ENCODE measurements at places on chromosomes 5 and 9. TPM values are rescaled to one million over a fixed set of nuclear protein-coding genes. Genes with fewer than 3 reads are reported as not detected.

DNA sequence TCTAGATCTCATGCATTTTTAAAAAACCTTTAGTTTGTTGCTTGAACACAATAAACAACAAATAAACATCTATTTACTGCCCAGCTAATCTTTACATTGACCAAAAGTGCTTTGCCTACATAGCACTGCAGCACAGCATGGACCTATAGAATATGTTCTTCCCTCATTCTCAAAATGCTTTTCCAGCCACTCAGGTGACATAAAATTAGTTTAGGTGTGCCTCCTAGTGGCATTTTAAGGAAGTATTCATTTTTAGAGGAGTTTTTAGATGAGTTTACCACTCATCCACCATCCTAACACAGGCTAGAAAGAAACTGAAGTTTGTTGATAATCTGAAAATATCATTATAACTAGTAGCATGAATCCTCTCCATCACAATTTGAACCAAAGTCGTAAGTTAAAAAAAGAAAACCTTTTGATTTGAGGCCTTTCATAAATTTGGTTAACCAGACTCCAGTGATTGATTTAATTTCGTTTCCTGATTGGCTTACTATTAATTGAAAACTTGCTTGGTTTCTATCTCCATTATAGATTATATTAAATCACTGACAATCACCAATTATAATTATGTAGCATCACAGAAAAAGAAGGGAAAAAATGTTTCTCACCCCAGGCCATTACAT, 12.6 kb downstream of the PLGRKT start:
- no peak for DNase-seq
- H3K36me3 ChIP-seq = peaks cover 3% of the 10 kb centered on the region
- no peaks in the 10 kb centered on the region for H3K4me1 ChIP-seq
- H3K27me3 ChIP-seq = no peaks in the 10 kb centered on the region
- no peak overlapping the region for H3K4me3 ChIP-seq

- no peak for DNase-seq
- H3K27me3 ChIP-seq = peaks cover 7% of the 10 kb centered on the region
- no peak overlapping the region for H3K27ac ChIP-seq
- peaks cover 20% of the 10 kb centered on the region for H3K4me1 ChIP-seq
- no peak overlapping the region for H3K4me3 ChIP-seq
Observed at GRCh38 chr9:38229104-38229500, 160.1 kb upstream of the SHB start.

DNA sequence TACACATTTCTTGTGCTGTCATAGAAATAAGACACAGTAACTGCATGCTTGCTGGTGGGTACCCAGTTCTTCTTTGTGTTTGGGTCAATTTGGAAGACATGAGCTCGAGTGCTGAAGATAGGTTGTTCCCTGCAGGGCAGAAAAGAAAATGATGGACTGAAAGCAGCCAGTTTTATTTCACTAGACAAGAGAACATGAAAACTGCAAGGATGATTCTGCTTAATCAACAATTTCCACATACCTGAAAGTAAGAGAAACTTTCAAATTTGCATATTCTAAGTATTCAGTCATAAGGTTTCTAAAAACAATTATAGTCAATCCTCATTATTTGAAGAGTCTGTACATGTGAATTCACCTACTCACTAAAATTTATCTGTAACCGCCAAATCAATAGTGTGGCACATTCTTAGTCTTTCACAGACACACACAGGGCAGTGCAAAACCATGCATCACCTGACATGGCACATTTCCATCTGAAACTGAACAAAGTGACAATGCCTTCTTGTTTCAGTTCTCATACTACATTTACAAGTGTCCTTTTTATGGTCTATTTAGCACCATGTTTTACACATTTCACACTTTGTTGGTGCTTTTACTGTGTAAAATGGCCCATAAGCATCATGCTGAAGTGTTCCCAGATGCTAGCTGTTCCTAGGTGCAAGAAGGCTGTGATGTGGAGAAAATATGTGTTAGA, 56.9 kb downstream of the HOMER1 start:
- no peak overlapping the region for H3K4me3 ChIP-seq
- no peaks in the 10 kb centered on the region for H3K36me3 ChIP-seq
- no peak for DNase-seq

DNA sequence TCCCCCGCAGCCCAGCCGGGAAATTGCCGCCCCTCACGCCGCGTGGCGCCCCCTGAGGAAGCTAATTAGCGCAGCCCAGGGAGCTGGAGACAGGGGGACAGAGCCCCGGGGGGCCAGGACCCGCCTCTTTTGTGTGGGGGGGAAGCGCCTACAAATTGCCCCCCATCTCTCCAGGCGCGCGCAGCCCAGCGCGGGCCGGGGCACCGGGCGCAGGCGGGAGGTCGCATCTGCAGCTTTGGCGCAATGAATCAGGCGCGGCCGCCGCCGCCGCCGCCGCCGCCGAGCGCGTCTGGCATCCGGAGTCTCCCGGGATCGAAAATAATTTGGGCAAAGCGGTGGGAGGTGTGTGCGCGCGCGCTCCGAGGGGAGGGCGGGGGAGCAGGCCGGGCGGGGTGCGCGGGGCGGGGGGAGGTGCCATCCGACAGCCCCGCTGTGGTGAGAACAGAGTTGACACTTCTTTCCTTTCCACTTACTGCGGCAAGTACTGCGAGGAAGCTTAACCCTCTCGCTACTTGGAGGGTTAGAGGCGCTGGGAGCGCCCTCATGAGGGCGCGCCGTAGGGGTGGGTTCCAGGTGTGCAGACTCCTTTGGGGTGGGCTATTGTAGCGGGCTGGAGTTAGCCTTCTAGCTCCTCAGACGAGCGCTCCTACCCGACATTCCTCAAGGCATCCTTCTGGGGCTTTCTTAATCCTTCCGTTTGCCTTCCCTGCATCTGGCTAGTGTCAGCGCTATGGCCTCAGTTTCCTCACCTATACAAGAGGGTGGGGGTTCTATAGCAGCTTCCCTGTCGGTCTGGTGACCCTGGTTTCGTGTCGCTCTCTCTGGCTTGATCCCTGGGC, 63.1 kb downstream of the CXXC5 start:
- no peak overlapping the region for H3K27ac ChIP-seq
- peaks cover 15% of the 10 kb centered on the region for H3K27me3 ChIP-seq
- H3K4me1 ChIP-seq = peaks cover 17% of the 10 kb centered on the region

Gene C9orf153
- 0.34 TPM for total RNA-seq

GRCh38 chr9:130138171-130138653, 34.0 kb upstream of the NCS1 start:
- peaks cover 48% of the 10 kb centered on the region for H3K36me3 ChIP-seq
- H3K27ac ChIP-seq = no peak overlapping the region
- no peaks in the 10 kb centered on the region for H3K27me3 ChIP-seq
- no peak for DNase-seq

Gene SUB1
- total RNA-seq = 377 TPM

- no peaks in the 10 kb centered on the region for H3K36me3 ChIP-seq
Observed at GRCh38 chr9:81141961-81142360, 547.4 kb downstream of the TLE1 start.

All from activated CD8-positive, alpha-beta T cell treated with anti-CD3 and anti-CD28 coated beads, Interleukin-2, amount 10 ng/mL, durations not matched to agents 7 days and 5 days (primary cell).